Endodermal cell (in vitro differentiated cells): ENCODE measurements at places on chromosomes 7 and 10.

GRCh38 chr7:107286751-107287621 lies 118.2 kb downstream of the HBP1 start:
- DNase-seq = no peak

GRCh38 chr10:34193931-34194626 lies 621.0 kb downstream of the PARD3 start:
- no peak for DNase-seq

- no peak for DNase-seq
These were observed 151.1 kb downstream of the DGKB start for GRCh38 chr7:14751461-14751860.

GRCh38 chr7:140074780-140075179 lies 12.0 kb upstream of the PARP12 start:
- DNase-seq = no peak

DNA sequence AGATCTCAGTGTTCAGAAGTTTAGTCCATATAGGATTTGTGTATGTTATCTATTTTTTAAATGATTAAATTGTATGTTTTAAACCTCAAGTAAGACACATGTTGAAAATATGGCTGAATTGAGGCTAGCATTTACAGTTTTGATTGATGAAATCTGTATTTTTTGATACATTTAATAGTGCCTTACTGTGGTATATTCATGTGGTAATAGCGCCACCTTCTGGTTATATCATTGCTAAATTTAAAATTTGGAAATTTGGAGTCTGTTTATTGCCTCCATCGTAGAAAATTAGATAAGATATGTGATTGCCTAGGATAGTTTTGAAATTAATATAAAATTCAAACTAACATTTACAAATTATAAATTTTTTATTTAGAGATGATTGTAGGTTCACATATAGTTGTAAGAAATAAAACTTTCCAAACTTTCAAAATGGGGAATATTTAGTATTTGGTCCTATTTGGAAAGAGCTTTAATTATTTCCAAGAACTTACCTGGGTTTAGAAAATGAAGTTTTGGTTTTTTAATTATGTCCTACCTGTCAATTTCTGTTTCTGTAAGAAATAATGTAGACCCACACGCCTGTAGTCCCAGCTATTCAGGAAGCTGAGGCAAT lies 19.1 kb upstream of the ARMS2 start:
- DNase-seq = no peak

- DNase-seq = no peak
These were observed 22.2 kb upstream of the SRGN start for GRCh38 chr10:69065406-69066361.

DNA sequence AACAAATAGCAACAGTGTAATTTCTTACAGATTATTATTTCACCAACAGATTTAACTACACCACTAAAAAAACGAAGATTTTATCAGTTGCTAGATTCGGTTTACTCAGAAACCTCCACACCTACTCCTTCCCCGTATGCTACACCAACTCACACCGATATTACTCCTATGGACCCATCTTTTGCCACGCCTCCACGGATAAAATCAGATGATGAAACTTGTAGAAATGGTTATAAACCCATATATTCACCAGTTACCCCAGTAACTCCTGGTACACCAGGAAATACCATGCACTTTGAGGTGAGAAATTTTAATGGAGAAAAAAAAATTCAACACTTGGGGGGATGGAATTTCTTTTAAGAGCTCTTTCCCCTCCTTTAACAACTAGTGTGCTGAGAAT lies 92.5 kb downstream of the KMT2E start:
- no peak for DNase-seq

- no peak for DNase-seq
These were observed 38.0 kb upstream of the CACNA2D1 start for GRCh38 chr7:82481499-82482097.

GRCh38 chr10:80277567-80278250 lies 11.7 kb downstream of the MAT1A start:
- DNase-seq = no peak

DNA sequence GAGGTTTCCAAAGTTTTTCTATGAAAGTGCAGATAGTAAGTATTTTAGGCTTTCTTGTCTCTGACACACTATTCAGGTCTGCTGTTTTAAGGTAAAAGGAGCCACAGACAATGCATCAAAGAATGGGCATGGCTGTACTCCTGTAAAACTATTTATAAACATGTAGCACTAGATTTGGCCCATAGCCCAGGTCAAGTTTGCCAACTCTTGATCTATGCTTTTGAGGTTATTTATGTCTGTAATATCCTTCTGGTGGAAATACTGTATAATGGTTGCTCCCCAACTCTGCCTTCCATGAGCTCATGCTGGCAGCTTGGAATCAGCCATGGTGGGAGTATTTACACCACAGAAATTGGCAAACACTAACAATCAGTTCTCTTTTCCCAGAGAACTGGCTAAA lies 244.6 kb downstream of the BUB3 start:
- peak; percentile 4 for DNase-seq

- DNase-seq = no peak
These were observed 744 bp upstream of the DRGX start for GRCh38 chr10:49396666-49396999.

GRCh38 chr7:44622342-44623151 lies 16.1 kb downstream of the OGDH start:
- no peak for DNase-seq

GRCh38 chr10:133415752-133416151 lies 8.7 kb downstream of the SPRN start:
- peak; percentile 38 for DNase-seq

- DNase-seq = no peak
These were observed 30.1 kb upstream of the KCNMA1 start for GRCh38 chr10:77667426-77668324.

DNA sequence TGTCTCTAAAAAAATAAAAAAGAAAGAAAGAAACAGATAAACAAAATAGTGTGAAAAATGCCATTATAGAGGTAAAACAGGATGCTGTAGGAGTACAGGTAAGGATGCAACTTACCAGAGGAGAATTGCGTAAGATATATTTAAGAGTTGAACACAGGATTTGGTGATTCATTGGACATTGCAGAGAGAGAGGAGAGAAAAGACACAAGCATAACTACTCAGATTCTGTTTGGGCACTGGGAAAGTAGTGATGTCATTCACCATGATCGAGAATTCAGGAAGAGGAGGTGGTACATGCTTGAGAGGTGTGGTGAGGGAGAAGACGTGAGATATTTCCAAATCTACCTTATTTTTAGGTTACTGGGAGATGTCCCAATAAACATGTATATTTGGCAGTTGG lies 97.6 kb downstream of the AASS start:
- DNase-seq = no peak

GRCh38 chr10:112767156-112767555 lies 182.9 kb upstream of the TCF7L2 start:
- no peak for DNase-seq

DNA sequence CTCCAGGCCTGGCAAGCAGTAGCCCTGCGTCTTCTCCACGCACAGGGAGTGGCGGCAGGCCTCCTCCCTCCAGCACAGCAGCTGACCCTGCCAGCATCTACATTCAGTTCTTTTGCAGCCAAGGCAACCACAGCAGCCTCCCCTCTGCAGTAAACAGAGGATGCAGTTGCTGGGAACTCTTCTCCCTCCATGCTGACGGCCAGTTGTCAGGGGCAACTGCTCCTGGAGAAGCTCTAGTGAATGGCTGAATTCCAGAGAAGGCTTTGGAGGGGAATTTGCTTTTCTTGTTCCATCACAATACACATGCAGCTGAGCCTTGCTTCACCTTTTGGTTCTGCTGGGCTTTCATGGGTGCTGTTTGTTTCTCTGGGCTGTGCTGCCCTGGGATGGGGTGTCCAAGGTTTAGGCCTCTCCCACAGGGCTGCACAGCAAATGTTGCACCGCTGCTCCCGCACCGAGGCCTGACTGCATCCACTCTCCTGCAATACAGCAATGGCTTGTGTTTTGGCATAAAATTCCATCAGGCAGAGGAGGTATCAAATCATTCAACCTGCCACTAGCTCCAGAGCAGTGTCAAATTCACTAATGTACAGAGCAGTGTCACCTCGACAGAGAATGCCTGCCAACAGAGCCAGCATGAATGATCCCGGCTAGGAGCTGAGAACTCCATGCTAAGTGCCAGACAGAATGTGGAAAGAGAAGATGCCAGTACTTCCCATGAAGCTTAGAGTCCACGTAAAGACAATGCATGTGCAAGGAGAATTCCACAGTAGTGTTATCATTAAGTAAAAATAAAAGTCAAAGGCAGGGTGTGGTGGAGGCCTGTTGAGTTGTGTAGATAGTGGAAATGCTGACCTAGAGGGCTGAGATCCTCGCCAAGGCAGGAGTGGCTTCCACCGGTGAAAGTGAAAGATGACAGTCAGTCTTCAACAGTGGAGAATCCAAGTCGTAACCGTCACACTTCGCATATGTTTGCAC lies 399.6 kb downstream of the DPP6 start:
- DNase-seq = peak; percentile 60

- no peak for DNase-seq
These were observed 32.8 kb downstream of the IL15RA start for GRCh38 chr10:5944389-5945189.

DNA sequence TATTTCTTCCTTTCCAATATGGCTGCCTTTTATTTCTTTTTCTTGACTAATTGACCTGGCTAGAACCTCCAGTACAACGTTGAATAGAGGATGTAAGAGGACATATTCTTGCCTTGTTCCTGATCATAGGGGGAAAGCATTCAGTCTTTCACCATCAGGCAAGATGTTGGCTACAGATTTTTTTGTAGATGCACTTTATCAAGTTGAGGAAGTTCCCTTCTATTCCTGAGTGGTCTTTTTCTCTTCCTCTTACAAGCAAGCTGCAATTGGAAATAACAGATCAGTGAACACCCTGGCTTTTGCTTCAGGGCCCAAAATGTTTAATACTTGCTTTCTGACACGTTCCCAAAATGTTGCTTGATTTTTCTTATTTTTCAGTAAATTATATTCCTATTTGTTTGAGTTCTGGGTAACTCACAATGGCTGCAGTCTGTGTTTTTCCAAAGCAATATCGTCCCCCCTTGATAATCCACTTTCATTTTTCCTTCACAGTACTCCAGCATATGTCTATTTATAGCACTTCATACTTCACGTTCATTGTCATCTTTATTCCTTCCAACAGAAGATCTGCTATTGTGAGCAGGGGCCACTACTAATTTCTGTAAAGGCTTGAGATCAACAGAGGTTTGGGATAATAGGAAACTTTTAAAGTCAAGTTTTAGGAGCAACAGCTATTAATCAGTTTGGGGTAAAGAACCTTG lies 11.7 kb downstream of the CPEB3 start:
- DNase-seq = no peak

- DNase-seq = no peak
These were observed 38.0 kb downstream of the FOXI2 start for GRCh38 chr10:127774766-127775559.

- no peak for DNase-seq
These were observed 231.6 kb downstream of the ETV1 start for GRCh38 chr7:13757841-13758240.

- peak; percentile 75 for DNase-seq
These were observed at the start of gene CLEC2L for GRCh38 chr7:139523199-139523941. TSS of gene CLEC2L (plus strand) at chr7:139523685. CDS start at chr7:139523928, 243 bp downstream.

DNA sequence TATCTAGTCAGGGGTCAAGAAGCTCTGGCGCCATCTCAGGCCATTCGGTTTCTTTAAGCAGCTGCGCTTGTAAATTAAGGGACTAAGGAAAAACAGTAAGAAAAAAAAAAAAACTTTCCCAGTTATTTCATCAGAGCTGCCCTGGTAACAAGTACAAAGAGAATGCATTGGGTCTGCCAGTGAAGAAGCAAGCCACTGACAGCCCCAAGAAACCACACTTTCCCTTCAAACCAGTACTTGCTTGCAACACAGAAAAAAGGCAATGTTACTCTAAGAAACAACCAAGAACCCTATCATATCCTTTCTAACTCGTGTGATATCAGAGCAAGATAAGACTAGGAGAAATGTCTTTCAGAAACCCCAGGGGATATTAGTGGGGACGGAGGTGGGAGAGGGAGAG lies 40.6 kb upstream of the AOAH start:
- DNase-seq = no peak

DNA sequence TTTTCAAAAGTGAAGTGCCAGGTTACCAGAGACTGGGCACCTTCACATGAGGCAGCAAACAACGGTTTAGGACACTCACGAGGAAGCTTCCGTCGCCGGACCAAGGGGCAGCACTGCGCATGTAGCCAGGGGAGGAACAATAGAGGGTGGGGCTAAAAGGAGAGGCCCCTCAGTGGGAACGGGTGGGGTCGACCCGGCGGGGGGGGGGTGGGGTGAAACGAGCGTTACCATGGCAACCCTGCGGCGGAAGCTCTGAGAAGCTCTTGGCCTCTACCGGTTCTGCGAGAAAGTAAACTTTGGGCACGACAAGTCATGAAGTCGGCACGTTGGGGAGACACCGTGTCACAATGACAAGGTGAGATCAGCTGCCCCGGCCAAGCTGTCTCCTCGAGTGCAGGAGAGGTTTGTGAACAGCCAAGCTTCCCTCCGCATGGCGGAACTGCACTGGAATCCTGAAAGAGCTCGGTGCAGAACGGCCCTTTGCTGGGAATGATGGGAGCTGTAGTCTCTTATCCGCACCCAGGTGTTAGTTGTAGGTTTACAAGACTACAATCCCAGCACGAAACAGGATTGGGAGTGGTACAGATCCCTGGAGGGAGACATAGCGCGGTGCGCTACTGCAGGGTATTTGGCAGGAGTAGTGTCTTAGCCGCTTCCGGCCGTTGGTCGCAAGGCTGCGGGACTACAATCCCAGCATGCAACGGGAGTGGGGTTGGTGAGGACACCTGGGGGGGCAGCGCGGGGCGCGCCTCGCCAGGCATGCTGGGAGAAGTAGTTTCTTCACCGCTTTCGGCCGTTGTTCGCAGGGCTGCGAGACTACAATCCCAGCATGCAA lies 72.8 kb upstream of the ZNF722 start:
- DNase-seq = no peak

GRCh38 chr7:80830584-80831285 lies 88.1 kb downstream of the SEMA3C start:
- DNase-seq = no peak

DNA sequence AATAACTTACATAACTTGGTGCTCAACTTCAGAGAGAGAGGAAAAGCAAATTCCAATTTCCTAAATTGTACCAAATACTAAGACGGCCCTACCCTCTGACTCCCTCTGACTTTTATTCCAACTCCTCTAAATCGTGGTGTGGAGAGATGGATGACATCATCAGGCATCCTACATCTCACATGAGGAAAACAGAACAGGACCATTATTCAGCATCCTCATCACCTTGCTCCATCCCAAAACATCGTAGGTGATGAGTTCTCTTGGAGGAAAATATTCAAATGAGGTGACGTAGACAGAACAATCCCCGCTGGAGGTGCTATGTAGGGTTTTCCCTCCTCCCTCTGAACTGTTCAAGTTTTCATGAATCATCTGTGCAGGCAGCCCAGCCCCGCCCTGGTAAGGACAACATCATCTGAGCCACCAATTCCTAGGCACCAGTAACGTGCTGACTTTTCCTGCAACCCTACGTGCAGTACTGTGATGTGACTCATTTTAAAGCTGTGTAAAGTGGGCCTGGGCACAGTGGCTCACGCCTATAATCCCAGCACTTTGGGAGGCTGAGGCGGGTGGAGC lies 167.2 kb downstream of the CALN1 start:
- DNase-seq = no peak
